DMS 273 treated with DMSO at 0.1 percent for 48 hours (cell line): ENCODE measurements at places on chromosomes 11 and 22.
A peak's percentile ranks its signal among the peaks of the same experiment; 100 is the strongest.

GRCh38 chr11:2085251-2086066, 53.7 kb downstream of the IGF2 start:
- no peak for DNase-seq

DNA sequence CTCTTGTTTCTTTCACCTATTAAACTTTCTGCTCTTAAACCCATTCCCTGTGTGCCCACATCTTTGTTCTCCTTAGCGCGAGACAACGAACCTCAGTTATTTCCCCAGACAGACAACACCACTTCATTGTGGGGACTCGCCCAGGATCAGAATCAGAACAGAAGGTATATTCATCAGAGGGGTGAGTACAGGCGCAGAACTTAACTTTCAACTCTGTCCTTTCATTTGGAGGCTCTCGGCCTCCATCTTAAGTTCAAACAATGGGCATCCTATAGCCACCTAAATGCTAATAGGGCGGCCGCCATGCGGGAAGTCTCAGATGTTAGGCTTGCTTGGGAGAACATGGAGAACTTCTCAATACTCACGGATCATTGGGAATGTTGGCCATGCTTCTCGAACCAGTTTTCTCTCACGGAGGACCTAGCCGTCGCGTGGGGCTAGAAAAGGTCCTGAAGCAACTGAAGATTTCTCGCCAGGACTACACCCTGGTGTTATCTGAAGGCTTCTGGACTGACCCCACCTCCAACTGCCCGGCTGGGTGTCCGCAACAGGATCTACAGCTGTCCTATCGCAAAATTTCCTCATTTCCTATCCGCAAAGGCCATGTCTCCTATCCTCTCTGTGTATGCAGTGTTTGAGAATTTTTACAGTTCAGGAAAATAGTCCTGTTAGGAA, 13.4 kb upstream of the HYLS1 start:
- DNase-seq, result no peak

- DNase-seq, result no peak
These were observed 60.0 kb downstream of the ENTHD1 start for GRCh38 chr22:39833610-39834009.

GRCh38 chr11:3610846-3611245, 30.9 kb downstream of the ART5 start:
- DNase-seq, result no peak

DNA sequence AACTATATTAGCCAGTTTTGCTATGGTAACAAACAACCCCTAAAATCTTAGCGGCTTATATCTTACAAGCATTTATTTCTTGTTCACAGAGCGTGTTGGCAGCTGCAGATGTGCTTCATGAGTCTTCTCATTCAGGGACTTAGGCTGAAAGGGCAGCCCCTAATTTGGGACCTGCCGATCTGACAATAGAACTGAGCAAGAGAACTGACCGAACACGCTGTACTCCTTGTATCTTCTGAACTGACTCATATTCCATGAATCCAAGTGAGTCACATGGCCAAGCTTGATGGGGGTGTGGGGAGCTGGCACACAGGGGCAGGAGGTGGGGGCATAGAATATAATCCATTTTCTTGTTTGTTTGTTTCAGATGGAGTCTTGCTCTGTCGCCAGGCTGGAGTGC, 481.7 kb upstream of the CADM1 start:
- DNase-seq, result no peak

GRCh38 chr11:100932474-100933100, 197.0 kb downstream of the PGR start:
- DNase-seq, result no peak

DNA sequence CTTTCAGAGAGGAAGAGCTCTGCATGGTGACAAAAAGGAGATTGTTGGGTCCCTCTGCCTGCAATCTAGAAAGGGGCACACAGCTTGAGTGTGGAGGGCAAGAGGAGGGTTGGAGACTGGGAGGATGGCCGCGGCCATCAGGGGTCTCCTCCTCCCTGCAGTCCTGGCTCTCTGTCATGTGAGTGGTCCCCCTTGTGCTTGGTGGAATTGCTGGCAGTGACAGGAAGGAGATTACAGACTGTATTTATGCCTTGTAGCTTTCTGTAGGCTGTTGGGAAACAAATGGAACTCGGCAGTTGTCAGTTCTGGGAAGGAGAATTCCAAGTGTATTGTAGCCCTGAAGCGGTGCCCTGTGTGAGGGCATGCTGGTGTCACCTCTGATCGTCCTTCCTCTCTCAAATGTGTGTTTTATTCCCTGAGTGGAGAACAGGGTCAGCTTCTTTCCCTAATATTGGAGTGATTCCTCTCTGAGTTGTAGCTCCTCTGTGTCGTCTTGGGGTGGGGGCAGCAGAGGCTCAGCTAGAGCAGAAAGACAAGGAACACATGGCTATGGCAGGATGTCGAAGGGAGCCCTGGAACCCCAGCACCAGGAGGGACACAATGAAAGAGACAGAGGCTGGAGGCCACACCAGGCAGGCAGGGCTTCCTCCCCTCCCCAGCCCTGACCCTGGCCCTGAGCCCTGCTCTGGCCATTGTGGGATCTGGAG, 163.1 kb downstream of the PKNOX2 start:
- DNase-seq, result no peak

DNA sequence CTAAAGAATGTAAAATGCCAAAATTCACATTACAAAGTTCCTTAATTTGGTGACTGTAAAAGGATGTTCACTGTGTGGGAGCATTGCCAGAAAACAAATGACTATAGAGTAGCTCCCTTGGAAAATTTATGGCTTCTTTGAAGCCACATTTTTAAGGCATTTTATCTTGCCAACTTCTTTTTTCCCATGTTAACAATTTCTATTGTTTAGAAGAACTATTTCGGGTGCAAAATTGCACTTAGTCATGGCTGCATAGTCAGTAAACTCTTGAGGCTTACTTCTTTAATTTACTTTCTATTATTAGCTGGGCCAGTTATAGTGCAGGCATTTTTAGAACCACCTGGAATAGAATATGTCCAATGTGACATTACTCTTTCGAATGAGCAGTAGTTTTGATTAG, 515.3 kb downstream of the JRKL start:
- DNase-seq, result no peak

DNA sequence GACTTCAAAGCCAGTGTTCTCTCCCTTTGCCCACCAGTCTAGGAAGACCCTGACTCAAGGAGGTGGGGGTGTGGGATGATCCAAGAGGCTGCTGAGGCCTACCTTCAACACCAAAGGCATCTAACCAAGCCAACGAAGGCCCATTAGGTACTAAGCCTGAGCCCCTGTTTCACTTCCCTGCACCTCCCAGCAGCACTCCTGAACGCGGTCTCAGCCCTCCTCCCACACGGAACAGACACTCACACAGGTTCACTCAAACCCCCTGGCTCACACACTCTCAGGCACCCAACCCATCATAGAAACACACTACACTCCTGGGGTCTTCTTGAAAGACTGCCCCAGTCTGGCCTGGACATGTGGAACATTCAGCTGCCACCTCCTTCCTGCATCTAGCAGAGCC, 40.7 kb downstream of the SLC22A12 start:
- DNase-seq, result no peak

DNA sequence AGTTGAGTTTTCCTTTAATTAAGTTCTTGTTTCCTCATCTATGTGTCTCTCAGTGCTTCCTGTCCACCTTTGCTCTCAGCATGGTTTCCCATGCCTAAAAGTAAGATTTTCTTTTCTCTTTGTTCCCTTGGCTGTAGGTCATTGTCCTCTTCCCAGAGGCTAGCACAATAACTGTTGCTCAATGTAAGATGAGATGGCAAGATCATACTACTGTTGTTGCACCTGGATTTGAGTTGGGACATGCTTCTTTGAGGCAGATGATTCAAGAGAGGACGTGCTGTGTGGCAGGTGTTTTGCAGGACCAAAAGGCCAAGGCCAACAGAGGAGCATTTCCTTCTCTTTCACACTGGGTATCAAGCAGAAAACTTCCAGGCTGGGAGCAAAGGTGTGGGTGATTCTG, 11.3 kb upstream of the NELL1 start:
- DNase-seq, result no peak

DNA sequence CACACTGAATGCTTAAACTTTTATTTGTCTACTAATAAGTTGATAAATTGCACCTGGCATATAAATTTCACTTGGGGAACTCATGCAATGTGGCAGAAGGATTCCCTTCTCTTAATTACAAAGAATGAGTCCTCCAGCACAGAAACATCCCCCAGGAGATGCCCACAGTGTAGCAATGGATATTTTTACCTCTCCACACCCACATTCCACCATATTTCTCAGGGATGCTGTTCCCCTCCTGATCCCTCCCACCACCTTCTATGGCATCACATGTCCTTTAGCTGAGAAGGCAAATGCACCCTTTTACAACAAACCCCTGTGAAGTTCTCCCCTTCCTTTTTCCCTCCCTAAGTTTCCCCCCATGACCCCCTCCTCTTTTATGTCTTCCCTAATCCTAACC, 56.1 kb upstream of the UBASH3B start:
- DNase-seq, result no peak

GRCh38 chr11:79314906-79315689, 125.7 kb downstream of the TENM4 start:
- no peak for DNase-seq

- no peak for DNase-seq
These were observed 24.9 kb upstream of the GRAMD1B start for GRCh38 chr11:123405123-123405592.

- DNase-seq, result no peak
These were observed 5.4 kb upstream of the MCAM start for GRCh38 chr11:119322360-119322739.

GRCh38 chr22:38966380-38966702, 8.9 kb downstream of the APOBEC3A start:
- no peak for DNase-seq

GRCh38 chr11:84990141-84990540, 637.0 kb downstream of the DLG2 start:
- DNase-seq, result no peak

GRCh38 chr22:24231706-24232105, 13.2 kb downstream of the GGT5 start:
- no peak for DNase-seq

DNA sequence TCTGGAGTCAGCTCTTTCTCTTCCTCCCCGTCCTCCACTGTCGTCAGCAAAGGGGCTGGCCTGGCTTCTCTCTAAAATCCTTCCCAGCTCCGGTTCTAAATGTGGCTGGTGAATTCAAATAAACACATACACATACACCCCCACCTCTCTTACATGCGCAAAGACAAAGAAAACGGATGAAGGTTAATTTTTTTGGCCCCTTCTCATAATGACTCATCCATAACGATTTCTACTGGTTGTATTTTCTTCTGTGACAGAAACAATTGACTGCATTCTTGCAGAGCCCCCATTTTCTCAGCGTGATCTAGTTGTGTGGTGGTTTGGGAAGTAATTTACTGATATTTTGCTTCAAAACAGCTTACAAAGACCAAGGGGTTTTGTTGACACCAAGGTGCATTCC, 130.0 kb upstream of the NTM start:
- DNase-seq, result no peak

GRCh38 chr11:108858622-108859021, 193.8 kb downstream of the DDX10 start:
- no peak for DNase-seq

GRCh38 chr11:31114442-31114841, 255.1 kb downstream of the DCDC1 start:
- no peak for DNase-seq

DNA sequence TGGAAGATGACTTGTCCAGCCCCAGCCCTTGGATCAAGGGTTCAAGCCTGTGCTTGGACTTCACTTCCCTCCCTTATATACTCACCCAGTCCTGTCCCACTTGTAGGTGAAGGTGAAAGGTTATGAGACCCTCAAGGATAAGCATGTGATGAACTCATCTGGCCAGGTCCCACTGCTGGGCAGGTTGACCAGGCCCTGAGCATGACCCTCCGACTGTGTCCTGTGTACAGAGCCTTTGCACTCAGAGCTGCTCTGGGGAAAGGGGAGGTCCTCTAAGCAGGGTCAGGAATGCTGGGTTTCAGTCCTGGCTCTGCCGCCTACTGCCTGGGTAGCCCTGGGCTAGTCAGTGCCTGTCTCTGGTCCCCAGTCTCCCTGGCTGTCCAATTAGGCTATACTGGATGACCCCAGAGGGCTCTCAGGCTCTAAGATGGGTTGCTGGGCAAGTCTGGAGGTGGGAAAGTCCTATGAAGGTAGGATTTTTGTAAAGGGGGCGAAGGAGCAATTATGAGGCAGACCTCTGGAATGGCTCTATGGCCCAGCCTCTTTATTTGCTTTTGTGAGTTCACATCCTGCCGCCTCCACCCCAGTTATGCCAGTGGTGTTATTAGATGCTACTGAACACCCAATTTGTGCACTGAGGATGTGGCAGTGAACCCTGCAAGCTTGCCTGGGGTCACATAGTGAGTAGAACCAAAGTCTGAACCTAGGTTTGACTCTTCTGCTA, 14.1 kb downstream of the DGAT2 start:
- DNase-seq, result no peak

DNA sequence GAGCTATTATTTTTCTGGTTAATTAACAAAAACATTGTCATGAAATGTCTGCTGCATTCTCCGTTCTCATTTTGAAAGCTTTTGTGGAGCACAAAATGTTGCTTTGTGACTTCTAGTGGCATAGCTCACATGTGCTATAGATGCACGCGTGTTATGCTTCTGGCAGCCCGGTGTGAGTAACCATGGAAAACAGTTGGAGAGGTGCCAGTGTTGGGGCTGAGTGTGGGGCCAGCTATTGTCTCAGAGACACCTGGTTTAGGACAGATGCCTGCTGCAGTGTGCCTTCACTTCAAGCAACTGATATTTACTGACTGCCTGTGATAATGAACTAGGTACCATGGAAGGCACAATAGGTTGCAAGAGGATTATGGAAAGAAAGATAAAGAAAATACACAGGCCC, 760.6 kb downstream of the NTM start:
- DNase-seq, result no peak

- DNase-seq, result peak; percentile 80
These were observed 417 bp upstream of the BRSK2 start for GRCh38 chr11:1389103-1389931.

GRCh38 chr22:47748957-47749356, 986.5 kb downstream of the TBC1D22A start:
- DNase-seq, result peak; percentile 6

DNA sequence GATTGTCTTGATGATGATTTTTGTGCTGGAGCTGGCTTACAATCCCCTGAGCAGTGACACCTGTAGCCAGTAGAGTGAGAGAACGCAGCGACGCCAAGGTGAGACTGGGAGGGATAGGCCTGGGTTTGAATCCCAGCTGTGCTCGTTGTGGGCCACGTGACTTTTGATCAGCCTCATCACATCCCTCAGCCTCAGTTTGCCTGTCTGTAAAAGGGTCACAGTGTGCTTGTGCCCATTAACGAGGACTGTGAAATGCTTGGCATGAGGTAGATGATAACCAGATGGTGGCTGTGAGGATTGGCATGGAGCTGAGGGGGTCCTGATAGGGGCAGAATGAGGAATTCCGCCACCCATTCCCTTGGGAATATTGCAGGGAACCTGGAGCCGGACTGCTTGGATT, 9.6 kb downstream of the KIAA1671 start:
- DNase-seq, result no peak
